OCI-LY7 (cell line): ENCODE measurements at places on chromosomes 6 and 20.

GRCh38 chr6:45709781-45710220, 305.9 kb downstream of the CLIC5 start:
- DNase-seq: no peak

- no peak for DNase-seq
Measured at GRCh38 chr6:111984081-111984480, 69.8 kb upstream of the CCN6 start.

GRCh38 chr6:137928286-137928685, 61.2 kb downstream of the TNFAIP3 start:
- DNase-seq: peak; percentile 24

DNA sequence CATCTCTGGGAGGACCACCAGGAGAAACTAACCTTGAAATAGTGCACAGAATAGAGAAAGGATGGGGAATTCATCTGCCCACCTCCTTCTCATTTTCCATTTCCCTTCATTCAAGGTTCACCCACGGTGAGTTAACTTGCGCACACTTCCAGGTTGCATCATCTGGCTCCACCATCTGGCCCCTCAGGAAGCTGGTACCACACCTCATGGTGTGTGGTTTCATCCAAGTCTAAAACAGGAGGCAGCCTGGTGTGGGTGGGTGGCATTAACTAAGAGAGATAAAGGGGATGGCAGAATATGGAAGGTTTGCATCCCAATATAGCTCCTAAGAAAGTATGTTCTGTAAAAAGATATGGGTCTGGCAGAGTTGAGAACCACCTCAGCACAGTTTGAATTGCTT, 3.8 kb downstream of the ZNF334 start:
- no peak for DNase-seq

GRCh38 chr6:110101885-110102284, 77.6 kb downstream of the WASF1 start:
- DNase-seq: peak; percentile 86

DNA sequence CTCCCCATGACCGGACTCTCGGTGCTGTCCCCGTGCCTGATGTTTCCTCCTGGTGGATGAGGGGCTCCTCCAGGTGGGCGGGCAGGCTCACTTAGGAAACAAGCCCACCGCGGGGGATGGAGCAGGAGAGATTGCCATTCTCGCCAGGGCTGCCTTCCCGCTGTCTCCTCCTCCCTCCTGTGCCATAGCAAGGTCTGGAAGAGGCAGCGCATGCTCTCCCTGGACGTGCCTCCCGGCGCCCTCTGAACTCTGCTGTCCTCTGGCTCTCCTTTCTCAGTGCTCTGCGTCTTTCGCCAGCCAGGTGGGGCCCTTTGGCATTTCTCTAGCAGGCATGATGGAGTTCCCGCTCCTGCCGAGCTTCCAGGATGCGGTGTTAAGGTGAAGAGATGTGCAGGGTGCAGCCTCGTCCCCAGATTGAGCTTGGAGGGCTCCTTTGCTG, 17.4 kb upstream of the NPEPL1 start:
- no peak for DNase-seq

GRCh38 chr6:56940463-56940862, 14.4 kb upstream of the BEND6 start:
- no peak for DNase-seq

GRCh38 chr6:111750753-111751673, 122.2 kb downstream of the FYN start:
- peak; percentile 83 for DNase-seq

GRCh38 chr6:151916680-151917164, 109.2 kb downstream of the ESR1 start:
- DNase-seq: no peak

DNA sequence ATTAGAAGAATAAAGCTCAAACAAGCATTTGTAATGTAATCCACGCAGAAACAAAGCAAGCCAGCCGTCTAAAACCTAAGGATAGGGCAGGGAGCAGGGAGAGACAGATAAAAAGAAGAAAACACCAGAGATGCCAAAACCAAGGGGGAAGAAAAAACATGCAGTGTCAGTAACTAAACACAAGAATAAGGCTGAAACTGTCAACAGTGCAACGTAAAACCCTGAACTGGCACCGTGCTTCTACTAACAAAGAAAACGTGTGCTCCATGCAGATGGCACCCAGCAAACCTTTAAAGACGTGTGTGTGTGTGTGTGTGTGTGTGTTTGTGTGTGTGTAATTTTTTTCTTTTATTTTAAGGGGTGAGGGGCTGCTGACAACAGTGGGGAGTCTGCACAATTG, 88.4 kb upstream of the TAB2 start:
- DNase-seq: no peak

DNA sequence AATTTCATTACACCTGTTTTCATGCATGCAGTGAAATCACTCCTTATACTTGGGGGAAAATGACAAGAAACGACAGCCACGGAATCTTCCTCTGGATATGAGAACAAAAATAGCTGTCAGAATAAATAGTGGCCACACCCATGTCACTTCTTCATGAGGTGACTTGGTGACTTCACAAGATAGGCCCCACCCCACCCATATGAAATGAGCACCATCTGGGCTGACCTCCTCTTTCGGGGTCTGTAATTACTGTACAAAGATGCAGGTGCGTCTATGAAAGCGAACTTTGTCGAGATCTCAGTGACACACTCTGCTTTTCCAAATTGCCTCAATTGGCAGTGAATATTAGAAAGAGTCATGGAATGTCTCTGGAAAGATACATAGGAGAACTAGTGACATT, 184.2 kb upstream of the CCN2 start:
- no peak for DNase-seq

DNA sequence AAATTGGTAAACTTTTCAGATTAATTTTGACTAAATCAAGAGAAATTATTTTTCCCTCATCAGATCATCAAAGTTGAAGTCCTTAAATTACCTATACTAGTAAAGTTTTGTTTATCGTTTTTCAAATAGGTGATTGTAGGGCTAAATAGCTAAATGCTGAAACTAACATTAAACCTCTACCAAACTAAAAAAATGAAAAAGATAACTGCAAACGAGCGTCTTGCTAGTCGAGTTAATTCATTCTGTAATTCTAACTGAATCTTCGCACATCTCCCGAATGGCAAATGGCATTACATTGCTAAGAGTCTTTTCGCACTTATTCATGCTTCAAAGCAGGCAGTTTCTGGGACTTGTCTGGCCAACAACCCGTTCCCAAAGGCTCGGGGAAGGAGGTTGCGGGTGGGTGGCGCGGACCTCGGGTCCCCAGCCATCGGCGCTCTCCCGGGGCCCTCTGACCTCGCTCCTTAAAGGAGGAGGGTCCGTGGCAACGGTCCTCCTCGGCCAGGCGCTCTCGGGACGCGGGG, 43.8 kb downstream of the POPDC3 start:
- DNase-seq: no peak

- DNase-seq: no peak
Measured at GRCh38 chr6:166820070-166820469, 136.3 kb downstream of the RNASET2 start.

DNA sequence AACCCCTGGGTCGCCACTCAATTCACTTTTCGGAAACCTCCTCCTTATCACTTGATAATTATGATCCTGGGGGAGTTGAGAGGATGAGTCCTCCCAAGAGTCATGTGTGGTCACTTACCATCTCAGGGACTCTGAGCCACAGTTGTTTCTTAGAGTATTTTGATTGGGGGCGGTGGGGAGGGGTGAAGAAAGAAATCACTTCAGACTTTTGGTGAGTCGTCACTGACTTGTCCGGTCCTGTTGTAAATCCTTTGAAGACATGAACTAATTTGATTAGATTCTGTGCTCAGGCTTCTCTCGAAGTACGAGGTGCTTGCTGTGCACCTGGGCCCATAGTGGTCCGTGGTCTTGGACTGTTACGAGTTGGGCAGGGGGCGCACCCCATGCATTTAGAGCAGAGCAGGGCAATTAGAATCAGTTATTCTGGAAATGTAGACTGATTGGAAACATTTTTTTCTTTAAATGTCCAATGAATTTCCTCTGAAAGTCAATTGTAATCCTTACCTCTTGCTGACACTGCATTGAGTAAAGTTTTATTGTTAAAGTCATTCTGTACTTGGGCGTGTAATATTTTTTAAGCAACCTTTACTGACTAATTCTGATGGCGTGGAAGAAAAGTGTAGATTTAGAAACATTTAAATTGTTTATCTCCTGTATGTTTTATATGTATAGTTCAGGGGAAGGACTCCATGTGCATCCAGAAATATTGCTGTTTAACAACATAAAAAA, 173.4 kb downstream of the SLC16A10 start:
- no peak for DNase-seq

DNA sequence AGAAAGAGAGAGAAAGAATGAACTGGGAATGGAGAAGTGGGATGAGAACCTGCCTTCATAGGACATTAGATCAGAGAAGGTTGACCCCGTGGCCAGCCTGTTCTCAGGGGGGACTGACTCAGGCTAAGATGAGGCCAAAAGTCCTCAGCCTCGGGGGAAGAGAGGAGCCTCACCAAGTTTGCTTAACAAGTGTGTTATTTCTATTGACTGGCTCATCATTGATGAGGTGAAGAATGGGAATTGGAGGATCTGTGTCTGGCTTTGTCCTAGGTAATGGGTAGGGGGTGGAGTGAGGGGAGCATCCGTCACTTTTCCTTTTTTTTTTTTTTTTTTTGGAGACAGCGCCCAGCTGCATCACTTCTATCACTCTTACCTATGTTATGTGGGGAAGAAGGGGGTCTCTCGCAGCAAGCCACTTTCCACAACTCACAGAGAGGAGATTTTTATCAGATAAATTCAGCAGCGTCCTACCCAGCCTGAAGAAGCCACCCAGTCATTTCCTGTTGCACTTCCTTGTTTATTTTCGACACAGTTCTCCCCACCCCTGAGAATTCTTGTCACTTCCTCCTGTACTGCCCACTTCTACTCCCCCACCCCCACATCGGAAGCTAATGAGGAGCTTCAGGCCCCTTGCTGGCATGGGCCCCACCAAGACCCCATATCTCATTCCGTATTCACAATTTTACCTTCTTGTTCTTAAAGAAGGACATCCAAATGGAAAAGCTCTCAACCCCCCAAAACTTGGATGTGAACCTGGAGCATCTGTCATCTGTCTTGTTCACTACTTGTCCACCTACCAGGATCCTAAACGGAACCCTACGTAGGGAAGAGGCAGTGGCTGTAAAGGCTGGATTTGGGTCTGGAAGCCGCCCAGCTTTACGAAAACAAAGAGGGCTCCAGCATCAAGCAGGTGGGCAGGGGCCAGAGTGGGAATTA, 2.8 kb upstream of the RNASET2 start:
- peak; percentile 85 for DNase-seq
